ENCODE measurements at places on chromosomes 2 and 18.

DNA sequence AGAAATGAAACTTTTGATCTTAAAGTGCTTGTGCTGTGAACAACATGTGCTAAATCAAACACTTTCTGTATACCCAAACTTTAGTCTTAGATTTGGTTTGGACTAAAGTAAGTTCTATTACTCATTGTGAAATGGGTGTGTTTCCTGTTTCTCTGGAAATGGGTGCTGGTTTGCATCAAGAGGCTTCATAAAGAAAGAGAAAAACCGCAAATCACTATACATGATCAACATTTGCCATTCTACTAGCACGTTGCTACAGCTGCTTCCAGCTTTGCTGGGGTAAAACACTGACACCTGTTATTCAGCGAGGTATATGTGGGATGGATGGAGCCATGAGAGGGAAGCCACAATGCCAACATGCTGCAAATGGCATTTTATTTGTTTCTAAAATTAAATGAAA lies 547.0 kb upstream of the ACVR2A start:
- DNase-seq = no peak

DNA sequence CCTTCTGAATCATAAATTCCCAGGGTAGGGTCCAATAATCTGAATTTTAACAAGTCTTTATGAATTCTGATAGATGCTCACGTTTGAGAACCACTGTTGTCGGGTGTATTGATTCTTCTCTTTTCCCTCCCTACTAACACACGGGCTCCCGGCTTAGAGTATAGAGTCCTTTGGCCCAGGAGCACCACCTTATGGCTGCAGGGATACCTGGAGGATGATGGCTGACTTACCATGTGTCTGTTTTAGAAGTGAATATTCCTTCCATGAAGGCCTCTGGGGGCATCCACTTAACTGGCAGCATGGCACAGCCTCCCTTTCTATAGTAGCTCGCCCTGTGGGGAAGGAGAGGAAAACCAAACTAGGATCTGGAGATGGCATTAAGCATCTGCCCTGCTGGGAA lies 91.7 kb downstream of the CLIP4 start:
- DNase-seq = no peak

GRCh38 chr18:47075098-47075883 lies 39.9 kb upstream of the ELOA2 start:
- DNase-seq = no peak

DNA sequence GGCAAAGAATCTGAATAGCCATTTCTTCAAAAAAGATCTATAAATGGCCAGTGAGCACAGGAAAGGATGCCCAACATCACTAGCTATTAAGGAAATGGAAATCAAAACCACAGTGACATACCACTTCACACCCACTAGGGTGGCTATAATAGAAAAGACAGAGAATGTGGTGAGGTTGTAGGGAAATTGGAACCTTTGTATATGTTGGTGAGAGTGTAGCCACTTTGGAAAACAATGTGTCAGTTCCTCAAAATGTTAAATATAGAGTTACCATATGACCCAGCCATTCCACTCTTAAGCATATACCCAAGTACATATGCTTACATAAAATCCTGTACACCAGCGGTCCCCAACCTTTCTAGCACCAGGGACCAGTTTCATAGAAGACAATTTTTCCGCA lies 152.8 kb downstream of the SMAD2 start:
- no peak for DNase-seq

GRCh38 chr18:3319399-3319798 lies 57.5 kb downstream of the MYL12B start:
- no peak for DNase-seq
